ENCODE measurements at places on chromosomes 6 and 20. TPM values are rescaled to one million over a fixed set of nuclear protein-coding genes. Genes with fewer than 3 reads are reported as not detected.
A peak's percentile ranks its signal among the peaks of the same experiment; 100 is the strongest.

Gene ARFGEF3
- total RNA-seq: 11.8 TPM

Gene ANKRD66
- total RNA-seq: not detected

Gene IPCEF1
- 0.69 TPM for total RNA-seq

Gene TRDN
- total RNA-seq: not detected

Gene KIFC1
- total RNA-seq: 4.1 TPM

Gene MDFI
- 36.9 TPM for total RNA-seq

Gene TSHZ2
- 10.4 TPM for total RNA-seq

Gene PRSS35
- 0.13 TPM for total RNA-seq

Gene SLC22A7
- total RNA-seq: not detected

Gene GNMT
- total RNA-seq: 1.4 TPM

Gene PRDM1
- total RNA-seq: 49.0 TPM

Gene EPB41L1
- total RNA-seq: 33.5 TPM

Gene HLA-DMB
- 23.2 TPM for total RNA-seq

Gene RGL2
- total RNA-seq: 95.3 TPM

Gene DST
- total RNA-seq: 586 TPM

Gene CRISP3
- total RNA-seq: 17.0 TPM

DNA sequence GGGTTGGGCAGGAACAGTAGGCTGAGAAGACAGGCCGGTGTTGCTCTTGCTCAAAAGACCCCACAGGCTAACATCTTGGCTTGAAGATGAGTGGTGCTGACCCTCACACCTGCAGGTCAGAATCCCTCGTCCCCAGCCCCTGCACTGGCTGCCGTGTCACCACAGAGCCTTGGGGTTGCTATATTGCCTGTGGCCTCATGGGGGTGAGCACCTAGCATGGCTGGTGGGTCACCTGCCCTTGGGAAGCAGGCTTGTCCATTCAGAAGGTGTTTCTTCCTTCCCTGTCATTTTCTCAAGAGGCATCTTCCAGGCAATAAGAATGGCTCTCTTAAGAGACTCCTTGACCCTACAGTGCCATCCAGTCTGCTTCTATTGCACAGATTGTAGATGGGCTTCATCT lies 7.7 kb downstream of the SLC22A16 start:
- no peak for DNase-seq

- DNase-seq: no peak
Observed at GRCh38 chr6:104326173-104327001, 533.3 kb downstream of the HACE1 start.

DNA sequence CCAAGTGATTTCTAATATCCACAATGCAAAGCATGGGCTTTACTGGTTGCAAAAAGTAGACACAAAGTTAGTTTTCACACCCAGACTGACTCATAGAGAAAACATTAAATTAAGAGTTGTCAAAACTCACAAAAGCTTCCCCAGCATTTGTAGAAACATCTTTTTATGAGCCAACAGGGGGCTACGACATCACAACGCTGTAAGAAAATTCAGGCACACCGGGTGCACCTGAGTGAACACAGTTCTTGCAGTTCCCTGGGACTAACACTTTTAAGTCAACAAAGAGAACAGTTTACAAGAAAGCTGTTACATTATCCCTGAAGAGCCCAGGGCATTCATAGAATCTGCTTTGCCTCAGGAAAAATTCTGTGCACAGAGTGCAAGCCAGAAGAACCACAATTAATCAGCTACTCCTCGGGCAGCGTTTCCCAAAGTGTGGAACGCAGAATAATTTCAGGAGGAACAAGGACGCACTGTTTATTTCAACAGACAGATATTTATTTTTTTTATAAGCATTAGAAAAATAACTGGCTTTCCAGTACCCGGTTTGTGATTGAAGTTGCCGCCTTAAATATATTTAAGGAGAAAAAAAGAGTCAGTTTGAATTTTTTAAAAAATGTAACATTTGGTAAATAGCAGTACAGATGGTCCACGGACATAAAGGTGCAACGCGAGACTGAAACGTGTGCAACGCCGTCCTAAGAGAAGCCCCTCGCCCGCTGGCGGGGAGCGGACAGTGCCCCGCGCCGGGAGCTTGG lies 1.2 kb downstream of the NCOA5 start:
- DNase-seq: no peak

DNA sequence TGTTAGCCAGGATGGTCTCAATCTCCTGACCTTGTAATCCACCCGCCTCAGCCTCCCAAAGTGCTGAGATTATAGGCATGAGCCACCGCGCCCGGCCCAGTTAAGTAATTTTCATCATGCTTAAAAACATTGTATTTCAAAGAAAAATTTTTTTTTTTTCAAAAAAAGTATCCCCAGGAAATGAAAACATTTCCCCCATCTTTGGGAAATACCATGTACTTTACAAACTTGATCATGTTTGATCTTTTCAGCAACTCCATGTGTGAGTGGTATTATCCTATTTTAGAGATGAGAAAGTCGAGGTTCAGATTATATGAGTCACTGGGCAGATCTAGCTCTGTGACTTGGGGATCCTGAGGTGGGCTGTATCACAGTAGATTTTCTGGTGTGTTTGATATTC lies 11.8 kb downstream of the CHMP4B start:
- DNase-seq: peak; percentile 46

- DNase-seq: no peak
Observed at GRCh38 chr6:25179051-25179778, 100.0 kb upstream of the CARMIL1 start.

DNA sequence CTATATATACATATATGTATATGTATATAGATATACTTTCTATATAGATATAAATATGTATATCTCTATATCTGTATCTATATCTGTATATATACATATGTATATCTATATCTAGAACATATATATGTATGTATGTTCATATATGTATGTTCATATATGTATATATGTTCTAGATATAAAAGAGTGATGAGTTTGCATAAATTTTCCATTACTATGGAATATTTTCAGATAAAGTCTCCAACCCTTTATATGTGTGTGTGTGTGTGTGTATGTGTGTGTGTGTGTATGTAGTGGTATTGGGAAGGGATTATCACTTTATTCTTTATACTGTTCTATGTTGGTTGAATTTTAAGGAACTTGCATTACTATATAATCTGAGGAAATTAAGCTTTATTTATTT lies 33.3 kb downstream of the SYNE1 start:
- no peak for DNase-seq

- DNase-seq: no peak
Observed at GRCh38 chr20:15178581-15178980, 841.2 kb upstream of the FLRT3 start.

- no peak for DNase-seq
Observed at GRCh38 chr6:126307849-126308248, 32.1 kb upstream of the CENPW start.

- DNase-seq: no peak
Observed at GRCh38 chr6:17886891-17887290, 100.5 kb downstream of the KIF13A start.

DNA sequence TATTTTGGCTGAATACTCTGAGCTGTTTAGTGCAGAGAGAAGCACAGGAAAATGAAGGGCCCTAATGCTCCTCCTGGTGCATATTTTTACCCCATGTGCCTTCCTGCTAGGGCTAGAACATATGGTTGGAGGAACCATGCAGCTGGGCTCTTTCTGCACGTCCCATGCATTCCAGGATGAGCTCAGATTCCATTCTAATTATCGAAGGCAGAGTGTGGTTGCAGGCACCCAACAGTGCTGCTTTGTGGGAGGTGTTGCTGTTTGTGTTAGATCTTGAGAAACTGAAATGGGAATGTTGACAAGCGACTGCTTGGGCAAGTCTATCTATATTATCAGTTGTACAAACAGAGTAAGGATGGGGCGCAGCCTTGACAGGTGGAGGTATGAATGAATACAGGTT lies 419.5 kb downstream of the DHX35 start:
- DNase-seq: no peak

GRCh38 chr6:37033255-37033654 lies 27.8 kb downstream of the FGD2 start:
- DNase-seq: no peak

GRCh38 chr6:41470029-41470330 lies 76.2 kb upstream of the FOXP4 start:
- no peak for DNase-seq

GRCh38 chr6:38508286-38508685 lies 131.4 kb downstream of the BTBD9 start:
- no peak for DNase-seq

GRCh38 chr20:25380945-25381614 lies 9.6 kb downstream of the ABHD12 start:
- no peak for DNase-seq

DNA sequence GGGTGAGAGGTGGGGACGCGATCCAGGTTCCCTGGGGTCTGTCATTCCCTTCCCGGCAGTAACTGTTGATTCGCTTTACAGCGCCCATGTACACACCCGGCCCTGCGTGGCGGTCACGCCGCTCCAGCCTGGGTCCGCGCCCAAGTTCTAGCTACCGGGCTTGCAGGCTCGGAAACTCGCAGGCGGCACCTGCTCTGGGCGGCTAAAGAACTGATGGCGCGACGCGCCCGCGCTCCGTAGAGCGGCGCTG lies 1.4 kb upstream of the POU3F2 start:
- DNase-seq: no peak

DNA sequence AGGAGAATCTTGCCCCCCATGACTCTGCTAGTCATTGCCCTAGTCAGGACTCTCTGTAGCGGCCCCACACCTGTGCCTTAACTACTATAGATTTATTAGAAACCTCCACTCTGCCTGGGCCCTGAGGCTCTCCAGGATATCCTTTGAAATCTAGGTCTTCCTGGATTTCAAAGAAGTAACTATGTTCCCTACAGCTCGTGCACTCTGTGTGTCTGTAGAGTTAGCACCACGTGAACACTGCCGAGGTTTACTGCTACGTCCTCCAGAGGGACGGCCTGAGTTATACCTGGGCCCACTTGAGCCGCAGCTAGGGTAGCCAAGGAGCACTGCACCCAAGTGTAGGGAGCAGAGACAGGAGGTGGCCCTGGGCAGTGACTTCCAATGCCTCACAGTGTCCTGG lies 19.8 kb downstream of the GLP1R start:
- no peak for DNase-seq

GRCh38 chr6:118588626-118589025 lies 40.5 kb downstream of the PLN start:
- DNase-seq: no peak

DNA sequence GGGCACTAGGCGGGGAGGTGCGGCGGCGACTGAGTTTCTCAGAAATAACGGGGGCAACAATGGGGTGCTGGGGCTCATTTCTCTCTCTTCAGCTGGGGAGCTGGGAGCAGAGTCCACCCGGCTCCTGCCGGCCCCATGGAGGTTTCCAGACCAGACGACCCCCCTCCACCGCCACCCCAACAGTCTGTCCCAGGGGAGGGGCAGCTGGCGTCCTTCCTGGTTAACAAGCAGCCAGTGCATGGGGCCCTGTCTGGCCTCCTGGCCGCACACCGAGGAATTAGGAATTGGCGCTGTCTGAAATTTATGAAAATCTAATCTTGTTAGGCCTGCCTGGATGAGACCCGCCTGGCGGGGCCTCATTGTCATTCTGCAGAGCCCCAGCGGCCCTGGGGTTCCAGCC lies 42.4 kb downstream of the PMEPA1 start:
- DNase-seq: no peak

GRCh38 chr6:11043961-11044711 lies at the start of gene ELOVL2:
ELOVL2 (minus strand) TSS chr6:11044305; CDS start chr6:11044230, 75 bp downstream.
- DNase-seq: no peak

- no peak for DNase-seq
Observed at GRCh38 chr6:138434925-138435324, 30.9 kb downstream of the HEBP2 start.

GRCh38 chr20:64149141-64149540 lies 15.1 kb upstream of the MYT1 start:
- peak; percentile 64 for DNase-seq

DNA sequence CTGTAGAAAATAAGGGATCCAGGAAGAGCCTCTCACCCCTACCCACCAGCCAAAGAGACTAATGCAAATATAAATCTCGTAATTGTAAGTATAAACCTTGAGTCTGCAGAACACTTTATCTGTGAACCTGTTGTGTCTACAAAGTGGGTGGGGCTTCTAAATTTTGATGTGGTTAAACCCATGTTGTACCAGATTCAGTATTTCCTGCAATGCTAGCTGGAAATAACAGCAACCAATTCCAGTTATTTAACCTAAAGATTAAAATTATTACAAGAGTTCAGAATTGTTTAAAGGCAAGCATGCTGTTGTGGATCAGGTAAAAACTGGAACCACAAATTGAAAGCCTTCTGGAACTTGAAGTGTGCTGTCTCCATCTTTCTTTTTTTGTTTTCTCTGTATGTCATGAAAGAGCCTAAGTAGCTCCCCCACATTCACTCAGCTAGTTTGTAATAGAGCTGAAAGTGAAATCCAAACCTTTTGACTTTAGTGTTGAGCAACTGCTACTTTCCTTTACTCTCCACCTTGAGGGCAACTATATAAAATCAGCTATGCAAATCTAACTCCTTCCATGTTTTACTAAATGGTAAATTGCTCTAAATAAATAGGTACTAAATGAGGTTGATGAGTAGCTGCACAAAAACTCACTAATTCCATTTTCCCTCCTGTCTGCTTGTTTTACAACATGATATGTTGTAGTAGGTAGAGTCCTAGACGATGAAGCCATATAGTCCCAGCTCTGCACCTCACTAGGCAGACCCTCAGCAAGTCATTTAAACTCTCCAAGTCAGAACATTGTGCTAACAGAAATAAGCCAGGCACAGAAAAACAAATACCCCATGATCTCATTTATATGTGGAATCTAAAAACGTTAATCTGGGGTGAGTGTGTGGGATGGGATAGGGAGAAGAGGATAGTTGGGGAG lies 17.9 kb upstream of the THEMIS start:
- no peak for DNase-seq

DNA sequence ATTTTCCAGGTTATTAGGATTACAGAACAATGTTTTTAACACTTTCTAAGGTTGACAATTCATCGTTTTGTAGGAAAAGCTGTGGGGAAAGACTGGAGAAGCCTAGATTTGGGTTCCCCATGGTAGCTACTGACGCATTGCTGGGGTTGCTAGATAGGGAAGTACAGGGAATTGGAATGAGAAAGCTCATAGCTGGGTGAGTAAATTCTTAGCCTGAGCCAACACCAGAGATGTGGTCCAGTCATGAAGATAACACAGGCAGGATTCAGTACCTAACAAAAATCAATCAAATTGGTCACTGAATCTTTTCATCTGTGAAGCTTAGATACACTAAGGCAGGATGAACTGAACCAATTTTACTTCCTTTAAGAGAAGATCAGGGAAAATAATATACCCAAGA lies 35.7 kb downstream of the RIN2 start:
- no peak for DNase-seq

Data from lower leg skin (tissue), 4 donors.